ENCODE measurements at places on chromosomes 7 and 10.
A peak's percentile ranks its signal among the peaks of the same experiment; 100 is the strongest.

DNA sequence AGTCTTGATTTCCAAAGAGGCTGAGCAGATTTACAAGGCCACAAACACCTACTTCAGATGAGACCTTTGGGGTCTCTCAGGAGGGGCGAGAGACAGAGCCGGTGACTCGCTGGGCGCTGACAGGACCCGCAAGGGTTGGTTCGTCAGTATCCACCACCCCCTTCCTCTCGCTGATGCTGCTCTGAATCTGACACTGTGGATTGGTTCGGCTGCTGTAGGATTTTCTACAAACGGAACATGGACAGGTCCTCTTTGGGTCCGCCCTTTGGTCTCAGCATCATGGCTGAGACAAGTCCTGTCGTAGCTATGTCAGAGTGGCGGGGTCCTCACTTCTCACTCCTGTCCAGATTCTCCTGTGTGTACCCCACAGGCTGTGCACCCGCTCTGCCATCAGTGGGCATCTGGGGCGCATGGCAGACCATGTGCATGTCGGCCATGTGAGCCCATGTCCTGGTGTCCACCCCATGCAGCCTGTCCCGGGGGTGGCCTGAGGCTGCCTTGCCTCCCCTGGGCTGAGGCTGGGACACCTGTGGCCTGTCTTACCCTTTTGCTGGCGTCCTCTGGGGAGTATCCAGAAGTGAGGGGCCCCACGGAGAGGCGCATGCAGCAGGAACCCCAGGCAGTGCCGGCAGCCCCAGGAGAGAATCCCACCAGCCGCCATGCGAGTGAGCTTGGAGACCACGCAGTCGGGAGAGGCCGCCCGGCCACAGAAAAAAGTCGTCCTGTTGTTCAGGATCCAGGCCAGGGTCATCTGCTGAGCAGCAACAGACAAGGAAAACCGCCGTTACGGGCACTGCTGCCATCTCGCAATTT, 21.6 kb upstream of the FAM20C start:
- DNase-seq = no peak

- no peak for DNase-seq
Observed at GRCh38 chr10:52679117-52679516, 93.5 kb downstream of the MBL2 start.

DNA sequence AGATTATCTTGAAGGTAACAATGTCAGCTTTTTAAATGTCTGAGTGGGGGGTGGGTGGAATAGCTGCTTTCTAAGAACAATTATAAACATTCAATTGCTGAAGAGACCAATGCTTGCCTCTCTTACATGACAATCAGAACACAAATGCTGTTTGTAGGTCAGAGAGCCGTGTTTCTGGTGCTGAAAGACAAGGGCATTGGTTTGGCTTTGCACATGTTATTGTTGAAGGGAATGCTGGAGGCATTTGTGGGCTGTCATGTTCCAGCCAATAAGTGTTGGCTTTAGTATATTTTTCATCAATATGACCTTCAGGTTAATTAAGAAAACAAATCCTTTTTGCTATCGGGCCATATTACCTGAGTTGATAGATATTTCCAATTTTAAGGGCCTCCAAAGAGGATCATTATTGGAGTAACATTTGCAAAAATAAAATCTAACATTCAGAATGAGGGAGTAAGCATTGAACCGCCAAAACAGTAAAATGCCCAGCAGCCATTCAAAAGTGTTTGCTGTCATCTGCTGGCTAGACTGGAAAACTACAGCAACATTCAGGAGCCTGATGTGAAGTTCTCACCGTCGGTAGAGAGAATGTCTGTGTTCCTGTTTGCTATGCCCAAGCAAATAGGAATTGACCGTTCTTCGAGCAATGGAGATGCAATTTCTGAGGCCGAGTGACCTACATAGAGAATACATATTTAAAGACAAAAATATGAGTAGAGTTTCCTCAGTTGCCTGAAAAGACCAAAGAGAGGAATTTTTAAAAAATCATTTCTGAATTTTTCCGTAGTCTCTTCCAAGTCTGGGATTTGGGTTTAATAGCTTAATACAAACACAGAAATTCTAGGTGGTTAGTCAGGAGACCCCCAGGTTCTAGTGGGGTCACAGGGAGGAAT, 118.9 kb downstream of the APBB1IP start:
- no peak for DNase-seq

DNA sequence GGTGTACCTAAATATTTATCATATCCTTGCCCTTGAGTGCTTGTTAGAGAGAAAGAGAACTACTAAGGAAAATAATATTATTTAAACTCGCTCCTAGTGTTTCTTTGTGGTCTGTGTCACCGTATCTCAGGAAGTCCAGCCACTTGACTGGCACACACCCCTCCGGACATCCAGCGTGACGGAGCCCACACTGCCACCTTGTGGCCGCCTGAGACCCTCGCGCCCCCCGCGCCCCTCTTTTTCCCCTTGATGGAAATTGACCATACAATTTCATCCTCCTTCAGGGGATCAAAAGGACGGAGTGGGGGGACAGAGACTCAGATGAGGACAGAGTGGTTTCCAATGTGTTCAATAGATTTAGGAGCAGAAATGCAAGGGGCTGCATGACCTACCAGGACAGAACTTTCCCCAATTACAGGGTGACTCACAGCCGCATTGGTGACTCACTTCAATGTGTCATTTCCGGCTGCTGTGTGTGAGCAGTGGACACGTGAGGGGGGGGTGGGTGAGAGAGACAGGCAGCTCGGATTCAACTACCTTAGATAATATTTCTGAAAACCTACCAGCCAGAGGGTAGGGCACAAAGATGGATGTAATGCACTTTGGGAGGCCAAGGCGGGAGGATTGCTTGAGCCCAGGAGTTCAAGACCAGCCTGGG, 11.4 kb downstream of the SERPINE1 start:
- peak; percentile 73 for DNase-seq

DNA sequence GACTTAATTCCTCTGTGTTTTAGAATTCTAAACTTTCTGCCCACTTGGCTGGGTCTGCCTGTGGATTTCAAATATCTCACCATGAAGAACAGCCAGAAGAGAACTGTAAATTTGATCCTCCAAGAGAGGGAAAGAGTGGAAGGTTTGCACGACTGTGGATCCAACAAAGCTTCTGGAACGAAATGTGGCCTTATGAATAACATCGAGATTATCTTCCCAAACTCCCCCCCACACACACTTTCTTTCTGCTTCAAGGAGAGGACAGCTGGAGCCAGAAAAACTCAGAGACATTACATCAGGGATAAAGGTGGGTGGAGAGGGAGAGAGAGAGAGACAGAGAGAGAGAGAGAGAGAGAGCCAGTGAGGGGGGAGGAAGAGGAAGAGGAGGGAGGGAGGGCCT, 570.1 kb upstream of the MGMT start:
- no peak for DNase-seq

- no peak for DNase-seq
Observed at GRCh38 chr10:78756604-78757343, 312.0 kb upstream of the ZMIZ1 start.

DNA sequence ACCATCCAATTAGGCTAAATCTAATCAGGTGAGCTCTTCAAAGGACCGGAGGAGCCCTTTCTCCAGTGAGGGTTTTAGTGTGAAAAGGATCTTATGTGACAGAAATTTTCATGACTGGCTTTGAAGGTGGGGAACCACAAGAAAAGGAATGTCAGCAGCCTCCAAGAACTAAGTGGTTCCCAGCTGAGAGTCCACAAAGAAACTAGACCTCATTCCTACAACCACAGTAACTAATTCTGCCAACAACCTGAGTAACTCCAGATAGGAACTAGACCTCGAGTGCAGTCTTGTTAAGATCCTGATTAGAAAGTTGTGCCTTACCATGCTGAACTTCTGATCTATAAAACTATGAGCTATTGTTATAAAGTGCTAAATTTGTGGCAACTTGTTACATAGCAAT, 51.3 kb downstream of the PCLO start:
- no peak for DNase-seq

GRCh38 chr10:33247221-33247922, 87.1 kb downstream of the NRP1 start:
- DNase-seq = no peak

- DNase-seq = no peak
Observed at GRCh38 chr7:81590131-81590530, 179.7 kb downstream of the HGF start.

DNA sequence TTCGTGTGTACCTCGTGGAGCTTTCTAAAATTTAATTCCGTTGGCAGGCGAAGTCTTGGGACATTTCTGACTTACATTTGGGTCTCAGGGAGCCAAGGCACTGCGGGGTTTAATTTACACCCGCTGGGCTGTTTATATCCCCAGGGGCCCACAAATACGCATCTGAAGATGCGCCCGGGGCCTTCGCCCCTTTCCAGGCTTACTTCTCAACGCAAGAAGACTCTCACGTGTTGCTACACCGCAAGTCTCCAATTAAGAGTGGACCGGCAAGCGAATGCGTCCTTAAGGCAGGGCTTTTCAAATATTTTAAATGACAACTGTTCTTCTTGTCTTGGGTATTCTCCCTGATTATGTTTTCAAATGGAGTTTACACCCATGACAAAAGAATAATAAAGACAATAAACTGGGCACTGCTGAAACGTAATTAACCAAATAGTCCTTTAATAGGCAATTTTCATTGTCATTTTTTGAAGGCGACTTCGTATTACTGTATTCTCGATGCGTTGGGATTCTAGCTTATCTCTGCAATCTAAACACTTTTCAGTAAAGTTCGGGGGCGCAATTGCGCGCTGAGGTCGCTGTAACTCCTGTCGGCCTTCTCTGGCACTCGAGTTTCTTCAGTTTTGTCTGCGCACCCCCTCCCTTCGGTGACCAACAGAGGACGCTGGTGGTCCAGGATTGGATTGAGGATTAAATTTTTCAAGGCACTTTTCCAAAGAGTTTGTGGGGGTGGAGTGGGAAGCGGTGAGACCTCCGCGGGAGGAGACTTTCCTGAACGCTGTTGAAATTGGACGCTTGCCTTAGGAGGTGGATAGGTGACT, 837 bp upstream of the IGFBP3 start:
- DNase-seq = no peak

DNA sequence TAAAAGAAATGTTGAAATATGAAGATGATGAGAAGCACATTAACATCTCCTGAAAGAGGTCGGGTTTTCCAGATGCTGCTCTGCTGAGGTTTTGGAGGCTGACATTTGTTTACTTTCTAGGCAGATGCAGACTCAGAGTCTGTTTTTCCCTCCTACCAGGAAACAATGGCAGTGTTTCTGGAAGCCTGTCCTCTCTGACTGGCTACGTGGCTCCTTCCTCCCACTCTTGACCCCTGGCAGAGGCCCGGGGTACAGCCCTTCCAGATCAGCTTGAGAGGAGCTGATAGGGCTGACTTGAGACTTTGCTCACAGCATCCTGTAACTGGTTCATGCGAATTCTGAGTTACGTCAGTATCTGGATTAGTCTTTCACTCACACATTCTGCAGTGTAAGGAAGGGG, 41.1 kb upstream of the IL15RA start:
- DNase-seq = no peak

- DNase-seq = no peak
Observed at GRCh38 chr7:149846021-149846420, 7.8 kb downstream of the ZNF862 start.

DNA sequence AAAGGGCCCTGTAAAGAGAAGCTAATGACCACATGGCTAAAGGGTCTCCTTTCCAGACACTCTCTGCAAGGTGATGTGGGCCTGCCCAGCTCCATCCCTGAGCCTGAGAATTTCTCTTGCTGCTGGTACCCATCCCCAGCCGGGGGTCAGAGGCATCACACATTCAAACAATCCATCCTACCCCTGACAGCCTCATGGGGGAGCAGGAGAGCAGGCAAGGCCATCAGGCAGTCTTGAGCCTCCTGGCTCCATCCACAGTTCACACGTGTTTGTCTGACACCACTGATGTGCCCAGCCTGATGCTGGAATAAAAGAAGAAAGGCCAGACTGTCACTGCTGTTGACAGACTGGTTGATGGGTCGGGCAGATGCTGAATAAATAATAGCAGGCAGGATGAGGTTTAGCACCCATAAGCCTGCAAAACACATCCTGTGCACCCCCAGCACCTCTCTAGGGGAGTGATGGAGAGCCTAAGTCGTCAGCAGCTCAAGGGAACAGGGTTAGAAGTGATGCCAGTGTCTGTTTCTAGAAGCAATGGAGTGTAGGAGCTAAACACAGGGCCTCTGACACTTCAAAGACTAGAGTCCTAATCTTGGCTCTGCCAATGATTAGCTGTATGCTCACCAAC, 43.5 kb downstream of the TLL2 start:
- DNase-seq = no peak

DNA sequence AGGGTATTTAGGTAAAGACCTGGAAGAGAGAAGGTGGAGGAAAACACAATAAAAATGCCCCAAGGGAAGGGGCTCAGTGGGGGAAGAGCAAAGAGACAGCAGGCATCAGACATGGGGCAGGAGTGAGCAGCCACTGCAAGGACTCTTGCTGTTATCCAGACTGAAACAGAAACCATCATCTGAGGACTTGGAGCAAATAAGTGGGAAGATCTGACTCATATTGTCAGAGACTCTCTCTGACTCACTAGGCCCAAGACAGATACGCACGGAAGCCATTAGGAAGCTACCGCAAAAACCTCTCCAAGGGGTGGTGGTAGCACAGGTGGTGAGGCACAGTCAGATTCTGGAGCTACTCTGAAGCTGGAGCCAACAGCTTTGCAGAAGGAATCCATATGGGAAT, 110.7 kb downstream of the RNF32 start:
- peak; percentile 0 for DNase-seq

DNA sequence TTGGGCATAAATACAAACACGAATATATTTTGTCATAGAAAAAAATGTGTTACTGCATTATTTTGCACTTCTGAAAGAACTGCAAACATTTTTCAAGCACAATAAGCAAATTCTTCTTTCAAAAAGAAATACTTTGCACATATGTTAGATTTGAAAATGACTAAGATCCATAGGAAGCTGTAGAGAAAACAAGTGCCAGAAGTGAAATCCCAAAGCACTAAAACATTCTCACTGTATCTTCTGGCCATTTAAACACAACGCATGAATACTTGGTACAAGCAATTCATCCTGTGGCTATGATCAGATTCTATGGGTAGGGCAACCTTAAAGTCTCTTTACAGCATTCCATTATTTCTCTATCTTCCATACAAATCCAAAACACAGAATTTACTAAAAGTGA, 225.4 kb upstream of the IMMP2L start:
- no peak for DNase-seq

- DNase-seq = no peak
Observed at GRCh38 chr7:83271212-83272099, 108.8 kb upstream of the PCLO start.

GRCh38 chr7:66265566-66265965, 60.4 kb downstream of the TPST1 start:
- DNase-seq = no peak

DNA sequence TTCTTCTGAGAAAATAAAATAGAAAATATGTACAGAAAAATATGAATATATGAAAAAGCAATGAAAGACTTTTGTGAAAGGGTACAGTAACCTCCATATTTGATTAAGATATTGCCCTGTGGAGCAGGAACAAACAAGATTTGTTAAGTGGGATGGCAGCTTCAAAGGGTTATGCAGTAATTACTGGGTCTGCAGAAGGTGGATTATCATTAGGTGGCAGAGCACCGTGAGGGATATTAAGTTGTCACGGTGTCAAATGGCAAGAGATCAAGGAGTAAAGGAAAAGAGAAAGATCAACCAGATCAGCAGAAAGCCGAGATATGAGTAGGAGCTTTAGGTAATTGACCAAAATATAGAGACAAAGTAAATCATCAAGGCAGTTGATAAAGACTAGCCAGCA, 44.1 kb downstream of the DGKB start:
- no peak for DNase-seq

Measured in stimulated activated CD4-positive, alpha-beta T cell treated with anti-CD3 and anti-CD28 coated beads, Interleukin-1b, Interleukin-23, amount 100 ng/mL, for 4 hours (primary cell).